HT1080 (cell line): ENCODE measurements at places on chromosomes 13 and 19. TPM values are rescaled to one million over a fixed set of nuclear protein-coding genes. Genes with fewer than 3 reads are reported as not detected.

DNA sequence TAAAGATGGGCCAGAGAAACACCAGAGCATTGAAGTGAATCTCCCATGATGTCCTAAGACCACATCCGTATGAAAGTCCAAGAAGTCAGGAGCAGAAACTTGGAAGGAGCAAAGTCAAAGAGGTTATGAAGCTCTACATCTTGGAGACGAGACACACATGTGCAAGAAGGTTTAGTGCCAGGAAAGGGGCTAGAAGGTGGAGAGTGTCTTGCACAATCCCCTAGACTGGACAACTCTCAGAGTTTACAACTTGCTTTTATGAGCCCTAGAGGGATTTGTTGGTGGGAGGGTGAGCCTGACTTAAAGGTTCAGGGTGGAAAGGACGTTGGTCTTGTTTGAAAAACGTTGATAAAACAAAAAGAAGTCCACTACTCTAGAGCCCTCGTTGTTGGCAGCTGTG is 150.6 kb downstream of the GPC6 start:
- DNase-seq = no peak

DNA sequence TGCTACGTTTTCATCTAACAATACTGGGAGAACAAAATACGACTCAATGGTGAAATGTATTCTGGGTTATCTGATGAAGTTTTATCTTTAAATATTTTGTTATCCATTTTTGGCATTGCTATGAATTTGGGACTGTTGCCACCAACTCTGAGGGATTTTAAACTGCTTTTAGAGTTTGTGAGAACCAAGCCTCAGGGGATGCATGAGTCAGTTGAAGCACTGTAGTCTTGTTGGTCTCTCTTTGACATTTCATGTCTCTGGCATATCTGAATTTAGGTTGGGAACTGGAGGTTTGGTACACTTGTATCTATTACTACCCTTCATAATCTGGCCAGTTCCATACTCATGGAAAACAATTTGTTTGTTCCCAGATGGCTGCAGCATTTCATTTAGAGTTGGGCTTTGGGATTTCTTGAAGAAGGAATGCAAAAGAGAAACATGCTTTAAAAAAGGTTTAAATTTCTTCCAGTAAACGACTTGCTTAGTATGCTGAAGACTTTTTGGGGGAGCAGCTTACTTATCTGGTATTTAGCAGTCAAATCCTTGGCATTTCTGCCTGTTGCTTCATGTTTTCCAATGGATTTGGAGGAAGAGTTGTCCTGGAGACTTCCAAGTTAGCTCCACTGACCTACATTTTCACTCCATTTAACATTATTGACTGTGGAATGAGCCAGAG is 28.9 kb downstream of the ARHGEF7 start:
- DNase-seq = no peak

GRCh38 chr13:76697288-76697687 is 188.9 kb downstream of the KCTD12 start:
- DNase-seq = no peak

DNA sequence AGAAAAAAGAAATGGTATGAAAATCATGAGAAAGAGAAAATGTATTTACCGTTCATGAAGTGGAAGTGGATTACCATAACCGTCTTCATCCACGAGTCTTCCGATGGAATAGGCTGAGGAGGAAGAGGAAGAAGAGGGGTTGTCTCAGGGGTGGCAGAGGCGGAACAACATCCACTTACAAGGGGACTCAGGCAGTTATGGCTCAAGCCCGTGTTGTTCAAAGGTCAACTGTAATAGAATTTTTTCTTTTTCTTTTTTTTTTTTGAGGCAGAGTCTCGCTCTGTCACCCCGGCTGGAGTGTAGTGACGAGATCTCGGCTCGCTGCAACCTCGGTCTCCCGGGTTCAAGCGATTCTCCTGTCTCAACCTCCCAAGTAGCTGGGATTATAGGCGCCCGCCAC is 16.9 kb upstream of the ADGRL1 start:
- no peak for DNase-seq

- no peak for DNase-seq
These were observed 46.0 kb upstream of the PCDH8 start for GRCh38 chr13:52894413-52894812.

GRCh38 chr13:51397262-51397941 is 55.4 kb downstream of the INTS6 start:
- no peak for DNase-seq

DNA sequence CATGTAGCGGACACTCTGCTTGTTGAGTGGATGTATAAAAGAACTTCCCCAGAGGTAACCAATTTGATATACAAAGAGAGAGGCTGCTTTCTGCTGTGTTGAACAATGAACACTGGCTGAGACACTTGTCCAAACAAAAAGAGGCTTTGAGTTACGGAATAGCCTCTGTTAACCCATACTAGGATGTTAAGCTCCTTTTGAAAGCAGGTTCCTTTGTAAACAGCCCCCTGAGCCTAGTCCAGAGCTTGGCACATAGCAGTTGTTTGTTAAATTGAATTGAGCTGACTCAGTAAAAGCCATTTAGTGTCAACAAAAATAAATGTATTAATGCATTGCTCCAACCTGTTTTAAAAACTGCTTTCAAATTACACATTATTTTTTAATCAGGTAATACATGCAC is 200.1 kb downstream of the MZT1 start:
- DNase-seq = no peak

DNA sequence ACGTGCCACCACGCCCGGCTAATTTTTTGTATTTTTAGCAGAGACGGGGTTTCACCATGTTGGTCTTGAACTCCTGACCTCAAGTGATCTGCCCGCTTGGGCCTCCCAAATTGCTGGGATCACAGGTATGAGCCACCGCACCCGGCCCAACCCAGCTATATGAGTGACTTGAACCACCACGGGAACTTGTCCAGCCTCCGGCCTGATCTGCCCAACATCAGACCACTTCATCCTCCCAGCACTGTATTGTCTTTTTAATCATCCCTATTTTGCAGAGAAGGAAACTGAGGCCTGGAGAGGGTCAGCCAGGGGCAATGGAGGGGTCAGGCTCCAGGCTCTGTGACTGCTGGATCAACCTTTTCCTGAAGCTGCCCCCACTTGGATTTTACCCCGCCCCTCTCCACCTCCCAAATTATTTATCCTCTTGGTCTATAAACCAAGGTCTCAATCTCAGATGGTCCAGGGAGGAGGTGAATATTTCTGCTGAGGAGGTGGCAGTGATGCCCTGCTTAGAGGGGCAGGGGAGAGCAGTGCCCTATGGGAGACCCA is 893 bp upstream of the PLIN3 start:
- DNase-seq = no peak

- no peak for DNase-seq
These were observed 569.9 kb downstream of the UQCRFS1 start for GRCh38 chr19:28642787-28643683.

DNA sequence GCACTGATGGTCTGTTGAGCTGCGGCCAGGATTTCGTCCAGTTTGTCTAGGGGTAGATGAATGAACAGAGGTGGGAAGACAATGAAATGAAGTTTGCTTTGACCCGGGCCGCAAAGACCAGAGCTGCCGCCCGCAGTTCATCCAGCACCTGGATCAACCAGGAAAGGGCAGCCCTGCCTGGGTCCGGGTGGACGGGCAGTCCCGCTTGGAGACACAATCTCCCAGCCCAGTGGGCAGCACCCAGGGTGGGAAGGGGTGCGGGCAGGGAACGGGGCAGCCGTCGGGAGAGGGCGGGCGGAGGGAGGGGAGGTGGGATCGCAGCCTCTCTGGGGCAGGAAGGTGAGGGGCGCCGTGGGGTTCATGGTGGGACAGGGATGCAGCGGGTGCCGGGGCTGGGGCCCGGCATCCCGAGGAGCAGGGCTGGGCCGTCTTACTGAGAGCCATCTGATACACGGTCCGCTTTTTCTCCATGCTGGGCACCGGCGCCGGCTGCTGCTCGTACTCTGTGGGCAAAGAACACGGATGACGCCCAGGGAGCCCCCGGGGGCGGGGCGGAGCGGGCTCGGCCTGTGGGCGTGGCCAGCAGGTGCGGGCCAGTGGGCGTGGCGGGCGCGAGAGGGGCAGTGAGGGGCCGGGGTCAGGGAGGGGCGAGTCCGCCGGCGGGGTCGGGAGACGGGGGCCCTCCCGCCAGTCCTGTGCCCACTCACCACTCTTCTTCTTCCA is 33.1 kb downstream of the SHANK1 start:
- no peak for DNase-seq

DNA sequence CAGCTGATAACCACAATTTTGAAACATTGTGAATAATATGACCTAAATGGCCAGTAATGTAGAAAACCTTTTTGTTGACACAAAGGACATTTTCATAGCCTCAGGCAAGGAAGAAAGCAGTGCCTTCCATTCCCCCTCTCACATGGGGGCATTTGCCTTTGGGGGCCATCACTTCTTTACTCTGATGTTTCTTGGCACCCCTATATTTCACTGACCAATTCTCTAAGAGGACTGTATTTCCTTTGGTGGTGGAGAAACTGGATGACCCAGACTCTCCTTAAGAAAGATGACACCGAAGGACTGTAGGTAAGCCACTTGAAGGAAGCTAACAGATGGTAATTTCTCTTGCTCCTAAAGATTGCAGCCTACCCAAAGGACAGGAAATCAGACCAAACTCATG is 254.6 kb downstream of the DCLK1 start:
- DNase-seq = no peak

GRCh38 chr13:93412676-93413075 is 186.1 kb downstream of the GPC6 start:
- DNase-seq = no peak

DNA sequence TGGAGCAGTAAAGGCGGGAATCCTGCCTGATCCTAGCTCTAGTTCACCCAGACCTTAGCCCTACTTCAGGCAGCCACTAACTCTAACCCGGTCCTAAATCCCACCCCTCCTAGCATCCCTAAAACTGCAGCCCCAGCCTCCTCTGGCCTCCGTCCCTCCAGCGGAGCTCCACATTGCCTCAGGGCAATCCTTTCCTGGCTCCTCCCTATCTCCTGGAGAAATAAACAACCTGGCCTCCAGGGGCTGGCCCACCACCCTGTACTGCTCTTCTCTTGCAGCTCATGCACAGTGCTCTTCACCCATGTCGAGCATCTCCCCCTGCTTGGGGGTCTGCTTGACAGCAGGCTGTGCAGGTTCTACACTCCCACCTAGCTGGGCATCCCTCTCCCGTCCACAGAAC is 6.7 kb downstream of the POU2F2 start:
- no peak for DNase-seq

DNA sequence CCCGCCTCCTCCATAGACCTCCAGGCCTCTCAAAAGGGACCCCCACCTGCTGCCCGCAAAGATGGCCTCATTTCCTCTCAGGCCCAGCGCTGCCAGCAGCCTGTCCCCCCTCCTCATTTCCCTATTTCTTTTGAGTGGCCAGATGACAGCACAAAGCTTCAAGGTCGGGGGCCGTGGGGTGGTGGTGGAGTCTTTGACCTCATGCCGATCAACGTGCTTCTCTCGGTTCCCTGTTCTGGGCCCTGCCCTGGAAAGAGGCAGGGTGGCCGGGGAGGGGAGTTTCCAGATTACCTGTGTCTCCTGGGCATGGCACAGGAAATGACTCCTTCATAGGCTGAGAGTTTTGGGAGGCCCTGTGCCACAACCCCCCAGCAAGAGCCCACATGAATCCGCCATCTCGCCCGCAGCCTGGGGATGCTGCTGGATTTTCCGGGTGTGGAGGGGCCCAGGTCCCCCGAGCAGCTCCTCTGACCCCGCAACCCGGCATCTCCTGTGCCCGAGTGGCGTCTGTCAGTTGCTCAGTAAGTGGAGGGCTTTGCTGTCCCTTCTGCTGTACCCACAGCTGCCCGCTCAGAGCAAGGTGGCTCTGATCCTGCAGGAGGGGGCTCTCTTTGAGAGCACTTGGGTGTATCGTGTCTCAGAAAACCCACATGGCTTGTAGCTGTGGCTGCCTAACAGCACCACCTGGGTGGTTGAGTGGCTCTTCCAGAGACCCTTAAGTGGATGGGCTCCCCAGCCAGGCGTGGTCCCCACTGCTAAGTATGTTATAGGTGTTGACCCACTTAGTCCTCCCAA is 139.4 kb downstream of the SIPA1L3 start:
- DNase-seq = no peak

- DNase-seq = no peak
These were observed 7.8 kb upstream of the UBL3 start for GRCh38 chr13:29858231-29858630.

HSD17B14 gene
- not detected in 2 replicates for total RNA-seq

PPM1N gene
- 0.34 and 2.9 TPM in 2 replicates for total RNA-seq

BEST2 gene
- not detected in 2 replicates for total RNA-seq

NXNL1 gene
- not detected in 2 replicates for total RNA-seq

PGLYRP1 gene
- not detected in 2 replicates for total RNA-seq

SLC27A5 gene
- 26.3 and 28.9 TPM in 2 replicates for total RNA-seq

DCLK1 gene
- 4.7 and 5.2 TPM in 2 replicates for total RNA-seq

DIRAS1 gene
- not detected in 2 replicates for total RNA-seq

VSTM2B gene
- not detected in 2 replicates for total RNA-seq

ZNF541 gene
- not detected in 2 replicates for total RNA-seq

SIGLEC5 gene
- not detected in 2 replicates for total RNA-seq
